ENCODE measurements at places on chromosomes 2 and 18. TPM values are rescaled to one million over a fixed set of nuclear protein-coding genes. Genes with fewer than 3 reads are reported as not detected.

GRCh38 chr2:96984300-96984699, 2.1 kb downstream of the FAM178B start:
- no peak for DNase-seq
- H3K4me1 ChIP-seq: no peaks in the 10 kb centered on the region
- no peak overlapping the region for H3K4me3 ChIP-seq
- H3K36me3 ChIP-seq: no peaks in the 10 kb centered on the region
- H3K27ac ChIP-seq: no peak overlapping the region
- H3K27me3 ChIP-seq: peaks cover 6% of the 10 kb centered on the region

- peaks cover 7% of the 10 kb centered on the region for H3K27me3 ChIP-seq
- DNase-seq: peak; percentile 54
- peaks cover 85% of the 10 kb centered on the region for H3K4me1 ChIP-seq
- H3K4me3 ChIP-seq: peak overlapping the region; percentile 82
- H3K27ac ChIP-seq: peak overlapping the region; percentile 92
Measured at GRCh38 chr2:218229851-218230250, 12.9 kb downstream of the ARPC2 start.

Gene SLC16A14
- polyA plus RNA-seq: 0.15 TPM

DNA sequence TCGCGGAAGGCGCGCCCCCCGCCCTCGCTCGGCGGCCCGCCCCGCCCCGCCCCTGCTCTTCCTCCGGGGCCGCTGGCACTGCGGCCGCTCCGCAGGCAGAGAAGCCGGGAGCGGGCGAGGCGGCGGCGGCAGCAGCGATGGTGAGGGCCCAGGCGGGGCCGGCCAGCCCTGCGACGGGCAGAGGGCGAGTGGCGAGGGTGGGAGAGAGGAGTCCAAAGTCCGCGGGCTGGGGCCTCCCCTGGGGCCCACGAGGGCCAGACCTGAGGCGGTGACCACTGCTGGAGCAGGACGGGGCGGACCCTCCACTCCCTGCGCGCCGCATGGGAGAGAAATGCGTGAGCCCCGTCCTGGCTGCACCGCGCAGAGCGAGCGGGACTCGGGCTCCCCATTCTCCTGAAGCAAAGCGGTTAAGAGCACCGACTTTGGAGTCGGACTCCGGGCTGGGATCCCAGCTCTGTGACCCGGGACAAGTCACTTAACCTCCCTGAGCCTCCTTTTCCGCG, at the start of gene VAMP5:
Gene VAMP5 (plus strand): TSS at position 78 of the 503 bp plus-strand sequence. CDS start 60 bp downstream, at position 138.
- H3K27ac ChIP-seq: peak within 1 kb of the TSS; percentile 84
- H3K27me3 ChIP-seq: no peaks in the 10 kb centered on the region
- H3K36me3 ChIP-seq: peaks cover 8% of the 10 kb centered on the region
- H3K4me3 ChIP-seq: peak within 1 kb of the TSS; percentile 90
- peaks cover 53% of the 10 kb centered on the region for H3K4me1 ChIP-seq

GRCh38 chr2:23532391-23533337, 147.7 kb downstream of the KLHL29 start:
- peak overlapping the region; percentile 82 for H3K4me3 ChIP-seq
- H3K27ac ChIP-seq: peak overlapping the region; percentile 61
- no peaks in the 10 kb centered on the region for H3K36me3 ChIP-seq
- peaks cover 20% of the 10 kb centered on the region for H3K4me1 ChIP-seq

Gene CD8B2
- polyA plus RNA-seq: 0.43 TPM

- no peak for DNase-seq
- no peaks in the 10 kb centered on the region for H3K36me3 ChIP-seq
- peaks cover 3% of the 10 kb centered on the region for H3K27me3 ChIP-seq
- no peaks in the 10 kb centered on the region for H3K4me1 ChIP-seq
Measured at GRCh38 chr2:236790963-236791362, 221.3 kb downstream of the ACKR3 start.

GRCh38 chr2:74779265-74779558, 54.7 kb upstream of the HK2 start:
- DNase-seq: no peak
- H3K36me3 ChIP-seq: no peaks in the 10 kb centered on the region

Gene VWC2L
- not detected for polyA plus RNA-seq

DNA sequence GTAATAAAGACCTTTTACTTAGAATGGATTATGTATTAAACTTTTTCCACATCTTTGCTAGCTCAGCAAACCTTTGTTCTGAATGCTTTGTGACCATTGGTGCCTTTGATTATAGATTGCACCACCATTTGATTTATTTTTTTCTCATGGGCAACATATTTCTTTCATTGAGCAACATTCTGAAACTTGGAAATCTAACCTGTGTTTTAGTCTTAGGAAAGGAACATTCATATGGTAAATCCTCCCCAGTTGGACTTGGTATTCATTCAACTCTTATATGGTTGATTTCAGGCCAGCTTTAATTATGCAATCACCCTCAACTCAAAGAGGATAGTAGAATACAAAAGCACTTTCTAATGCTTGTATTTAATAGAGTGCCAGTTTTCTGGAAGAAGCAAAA, 1077.9 kb upstream of the ZEB2 start:
- no peak overlapping the region for H3K4me3 ChIP-seq
- no peaks in the 10 kb centered on the region for H3K36me3 ChIP-seq
- no peak overlapping the region for H3K27ac ChIP-seq
- no peaks in the 10 kb centered on the region for H3K4me1 ChIP-seq
- no peaks in the 10 kb centered on the region for H3K27me3 ChIP-seq

GRCh38 chr2:151845884-151846283, 17.7 kb upstream of the ARL5A start:
- no peaks in the 10 kb centered on the region for H3K4me1 ChIP-seq
- no peaks in the 10 kb centered on the region for H3K36me3 ChIP-seq
- H3K27me3 ChIP-seq: peaks cover 9% of the 10 kb centered on the region
- H3K27ac ChIP-seq: no peak overlapping the region
- DNase-seq: no peak

- peak overlapping the region; percentile 14 for H3K27ac ChIP-seq
- DNase-seq: peak; percentile 5
- peaks cover 4% of the 10 kb centered on the region for H3K36me3 ChIP-seq
- H3K4me3 ChIP-seq: peak overlapping the region; percentile 7
Measured at GRCh38 chr2:12556762-12557161, 160.0 kb upstream of the TRIB2 start.

DNA sequence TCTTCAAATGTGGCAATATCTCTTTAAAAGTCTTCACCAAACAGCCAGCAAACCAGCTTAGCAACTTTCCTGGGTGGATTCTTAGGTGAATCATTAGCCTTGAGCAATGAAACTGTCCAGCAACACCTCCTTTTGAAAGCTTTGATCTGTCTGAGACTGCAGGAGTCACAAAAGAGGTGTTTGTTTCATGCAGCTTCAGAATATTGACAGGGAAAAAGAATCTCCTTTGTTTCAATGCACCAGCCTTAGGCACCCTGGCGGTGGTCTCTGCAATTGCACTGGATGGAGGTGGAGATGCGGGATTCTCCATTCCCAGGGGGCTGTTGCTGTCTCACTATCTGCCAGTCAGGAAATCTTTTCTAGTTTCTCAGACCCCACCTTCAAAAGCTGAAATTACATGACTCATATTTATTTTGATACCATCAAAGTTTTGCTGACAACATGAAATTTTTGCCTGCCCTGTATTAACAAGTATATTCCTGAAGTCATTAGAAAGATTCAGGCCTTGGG, 76.0 kb upstream of the DSG1 start:
- H3K36me3 ChIP-seq: no peaks in the 10 kb centered on the region
- no peak overlapping the region for H3K4me3 ChIP-seq
- H3K27me3 ChIP-seq: peaks cover 3% of the 10 kb centered on the region
- H3K27ac ChIP-seq: no peak overlapping the region
- no peaks in the 10 kb centered on the region for H3K4me1 ChIP-seq

DNA sequence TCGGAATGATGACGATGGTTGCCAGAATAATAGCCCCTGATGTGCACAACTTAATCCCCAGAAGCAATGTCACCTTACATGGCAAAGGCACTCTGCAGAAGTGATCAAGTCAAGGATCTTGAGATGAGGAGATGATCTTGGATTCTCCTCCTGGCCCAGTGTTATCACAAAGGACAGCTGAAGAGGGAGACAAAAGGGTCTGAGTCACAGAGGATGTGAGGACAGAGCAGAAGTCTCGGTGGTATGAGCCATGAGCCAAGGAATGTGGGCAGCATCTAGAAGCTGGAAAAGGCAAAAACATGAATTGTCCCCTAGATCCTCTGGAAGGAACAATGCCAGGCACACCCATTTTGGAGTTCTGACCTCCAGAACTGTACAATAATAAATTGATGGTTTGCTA, 358.5 kb downstream of the MYCN start:
- no peak overlapping the region for H3K27ac ChIP-seq
- no peak for DNase-seq
- no peak overlapping the region for H3K4me3 ChIP-seq
- H3K4me1 ChIP-seq: no peaks in the 10 kb centered on the region

DNA sequence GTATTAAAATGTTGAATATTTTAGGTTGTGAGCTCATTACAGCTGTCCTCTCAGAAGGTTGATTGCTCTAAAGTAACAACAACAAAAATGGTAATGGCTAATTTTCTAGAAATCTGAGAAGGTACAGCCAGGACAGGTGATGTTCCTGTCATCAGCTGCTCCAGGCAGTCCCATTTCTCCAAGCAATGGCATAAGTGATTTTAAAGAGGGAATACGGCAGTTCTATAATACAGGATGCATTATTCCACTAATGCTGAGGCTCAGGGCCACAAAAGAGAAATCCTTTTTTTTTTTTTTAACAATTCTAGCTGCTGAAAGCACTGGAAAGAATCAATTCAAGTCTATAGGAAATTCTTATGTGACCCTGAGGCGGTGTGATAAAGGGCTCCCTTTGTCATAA, 199.9 kb downstream of the PMAIP1 start:
- H3K4me3 ChIP-seq: no peak overlapping the region
- H3K36me3 ChIP-seq: no peaks in the 10 kb centered on the region
- DNase-seq: no peak
- H3K4me1 ChIP-seq: no peaks in the 10 kb centered on the region
- H3K27me3 ChIP-seq: peaks cover 2% of the 10 kb centered on the region

- no peaks in the 10 kb centered on the region for H3K36me3 ChIP-seq
- H3K4me3 ChIP-seq: no peak overlapping the region
- no peak for DNase-seq
- peaks cover 2% of the 10 kb centered on the region for H3K27me3 ChIP-seq
Measured at GRCh38 chr2:2587354-2587753, 256.3 kb upstream of the MYT1L start.

Gene SLC40A1
- 2.3 TPM for polyA plus RNA-seq

- peaks cover 4% of the 10 kb centered on the region for H3K27me3 ChIP-seq
- no peak overlapping the region for H3K4me3 ChIP-seq
- H3K4me1 ChIP-seq: peaks cover 63% of the 10 kb centered on the region
- no peaks in the 10 kb centered on the region for H3K36me3 ChIP-seq
Measured at GRCh38 chr2:239287461-239287860, 113.4 kb downstream of the HDAC4 start.
